ENCODE measurements at places on chromosomes 12 and 14.

- no peak for DNase-seq
These were observed 122.3 kb upstream of the ATF1 start for GRCh38 chr12:50641566-50641965.

DNA sequence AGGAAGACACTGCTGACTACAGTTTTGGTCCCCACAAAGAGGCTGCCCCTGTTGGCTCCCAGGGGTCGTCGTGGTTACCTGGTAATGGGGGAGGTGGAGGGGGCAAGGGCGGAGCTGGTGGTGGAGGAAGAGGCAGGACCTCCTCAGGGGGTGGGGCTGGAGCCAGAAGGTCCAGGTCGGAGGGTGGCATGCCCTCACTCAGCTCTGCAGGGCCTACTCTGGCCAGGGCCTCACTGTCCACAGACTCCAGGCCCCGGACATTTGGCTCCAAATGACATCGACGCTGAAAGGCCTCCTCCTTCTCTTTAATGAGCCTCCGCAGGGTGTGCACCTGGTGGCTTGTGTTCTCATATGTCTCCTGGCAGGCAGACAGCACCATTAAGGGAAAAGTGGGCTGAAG, 28.5 kb downstream of the PRPF40B start:
- DNase-seq, result no peak

DNA sequence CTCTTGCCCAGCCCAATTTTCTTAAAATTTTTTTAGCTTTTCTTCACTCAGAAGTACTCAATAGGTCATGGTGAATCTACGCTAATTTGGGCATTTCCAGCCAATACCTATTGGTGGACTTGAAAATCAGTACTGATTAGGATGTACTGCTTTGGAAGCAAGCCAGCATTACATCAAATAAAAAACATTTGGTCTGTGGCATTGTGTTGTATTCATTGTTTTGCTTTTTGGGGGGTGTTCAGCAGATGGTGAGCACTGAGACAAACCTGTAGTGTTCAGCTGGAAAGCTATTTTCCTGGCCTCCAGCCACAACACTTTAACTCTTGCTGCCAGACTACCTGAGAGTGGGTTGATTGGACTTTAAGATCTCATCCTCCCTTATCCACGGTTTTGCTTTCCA, 4.0 kb downstream of the MAPKAPK5 start:
- DNase-seq, result no peak

GRCh38 chr12:9221483-9221882, 13.3 kb upstream of the PZP start:
- DNase-seq, result no peak

- no peak for DNase-seq
These were observed 10.6 kb upstream of the MAP4K5 start for GRCh38 chr14:50542941-50543418.

DNA sequence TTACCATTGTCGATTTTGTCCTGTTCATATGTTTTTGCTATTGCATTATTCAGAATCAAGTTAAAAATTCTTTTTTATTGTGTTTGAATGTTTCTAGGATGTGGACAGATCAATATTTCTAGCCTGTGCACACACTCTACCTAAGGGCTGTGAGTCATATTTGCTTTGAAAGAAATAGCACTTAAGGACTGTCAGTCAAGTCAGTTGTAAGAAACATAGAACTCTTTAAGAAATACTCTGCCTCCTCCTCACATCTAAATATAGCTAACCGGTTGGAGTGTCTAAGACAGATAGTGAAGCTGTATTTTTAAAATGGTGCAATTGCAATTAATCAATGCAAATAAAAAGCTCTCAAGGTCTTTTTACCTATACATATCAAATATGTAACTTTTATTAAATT, 17.9 kb upstream of the MGST1 start:
- DNase-seq, result no peak

GRCh38 chr12:103140286-103140685, 182.8 kb downstream of the ASCL1 start:
- DNase-seq, result no peak

GRCh38 chr12:114674251-114675047, 9.5 kb downstream of the TBX3 start:
- no peak for DNase-seq

DNA sequence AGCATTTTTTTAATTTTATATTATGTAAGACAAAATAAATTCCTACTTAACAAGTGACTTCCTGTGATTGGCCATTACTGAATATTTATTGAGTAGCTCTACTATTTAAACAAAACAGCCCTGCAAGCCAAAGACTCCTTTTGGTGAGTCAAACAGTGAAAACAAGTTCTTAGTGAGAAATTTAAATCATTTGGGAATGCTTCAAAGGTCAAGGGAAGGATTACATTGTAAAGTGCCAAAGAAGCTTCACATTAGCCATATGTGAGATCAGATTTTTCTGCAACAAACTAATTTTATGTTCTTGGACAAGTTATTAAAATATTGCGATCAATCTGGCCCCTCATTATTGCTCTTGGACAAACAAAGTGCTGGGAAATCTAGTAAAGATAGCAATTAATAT, 795.4 kb upstream of the MGAT4C start:
- no peak for DNase-seq

DNA sequence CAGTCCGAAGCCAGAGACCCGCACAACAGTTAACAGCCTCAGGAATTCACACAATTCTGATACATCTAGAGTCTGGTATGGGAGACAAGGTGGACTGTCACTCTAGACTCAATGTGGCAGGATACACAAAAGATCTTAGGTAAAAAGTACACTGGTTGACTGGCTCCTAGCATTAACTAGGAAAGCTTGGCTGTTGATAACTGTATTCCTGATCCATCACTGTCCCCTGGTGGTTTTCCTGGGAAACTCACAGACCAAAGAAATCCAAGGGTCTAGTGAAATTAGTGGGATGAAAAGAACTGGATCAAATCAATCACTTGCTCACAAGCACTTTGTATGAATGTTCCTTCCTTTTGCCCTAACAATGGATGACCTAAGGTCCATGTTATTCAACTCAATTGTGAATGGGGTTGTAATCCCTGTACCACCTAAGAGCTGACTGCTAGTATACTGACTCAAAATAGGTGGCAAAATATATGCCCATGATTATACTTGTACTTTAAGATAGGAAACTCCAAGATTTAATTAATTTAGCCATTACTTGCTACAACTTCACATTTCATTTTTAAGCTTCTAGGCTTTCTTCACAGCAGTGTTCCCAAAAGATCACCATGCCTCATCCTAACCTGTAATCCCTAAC, 14.0 kb downstream of the NPC2 start:
- DNase-seq, result no peak

- no peak for DNase-seq
These were observed 101.1 kb downstream of the OTX2 start for GRCh38 chr14:56709201-56709600.
